Stimulated activated CD8-positive, alpha-beta memory T cell treated with anti-CD3 and anti-CD28 coated beads, Interleukin-4, amount 100 ng/mL, for 48 hours (primary cell): ENCODE measurements at places on chromosomes 5 and 9.

DNA sequence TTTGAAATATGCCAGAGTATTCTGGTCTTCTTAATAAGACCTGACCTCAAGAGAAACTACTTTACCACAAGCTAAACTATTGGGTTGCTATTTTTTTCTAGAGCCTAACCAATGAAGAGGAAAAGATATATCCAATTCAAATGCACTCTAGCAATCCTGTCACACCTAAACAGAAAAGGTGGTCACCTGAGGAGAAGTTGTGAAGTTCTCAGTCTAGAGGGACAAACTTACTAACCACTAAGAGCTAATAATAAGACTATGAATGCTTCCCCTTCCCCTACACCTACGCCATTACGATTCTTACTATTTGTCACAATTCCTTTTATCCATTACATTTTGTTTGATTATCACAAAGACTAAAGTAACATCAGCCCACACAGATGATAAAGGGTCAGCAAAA lies 29.7 kb downstream of the RLN2 start:
- DNase-seq, result no peak

- no peak for DNase-seq
Observed at GRCh38 chr9:106738109-106738508, 124.9 kb upstream of the ZNF462 start.

DNA sequence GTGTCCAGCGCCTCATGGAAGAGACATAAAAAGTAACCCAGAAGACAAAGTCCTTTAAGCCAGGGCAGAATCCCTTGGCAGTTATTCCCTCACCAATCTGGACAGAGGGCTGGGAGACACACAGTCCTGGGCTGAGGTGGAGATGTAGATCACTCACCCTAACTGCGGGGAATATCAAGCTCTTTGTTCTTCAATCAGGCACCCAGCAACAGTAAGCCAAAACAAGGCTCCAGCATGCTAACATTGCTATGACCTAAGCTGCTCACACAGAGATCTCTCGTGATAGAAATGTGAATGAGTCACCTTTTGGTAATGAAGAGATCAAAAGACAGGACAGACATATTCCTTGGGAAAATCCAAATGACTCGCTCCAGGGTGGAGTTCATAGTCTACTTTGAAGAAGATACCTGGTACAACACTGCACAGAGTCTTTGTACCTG lies 101.3 kb downstream of the FBN2 start:
- DNase-seq, result no peak

- DNase-seq, result no peak
Observed at GRCh38 chr9:114910541-114910940, 19.9 kb downstream of the TNFSF8 start.

DNA sequence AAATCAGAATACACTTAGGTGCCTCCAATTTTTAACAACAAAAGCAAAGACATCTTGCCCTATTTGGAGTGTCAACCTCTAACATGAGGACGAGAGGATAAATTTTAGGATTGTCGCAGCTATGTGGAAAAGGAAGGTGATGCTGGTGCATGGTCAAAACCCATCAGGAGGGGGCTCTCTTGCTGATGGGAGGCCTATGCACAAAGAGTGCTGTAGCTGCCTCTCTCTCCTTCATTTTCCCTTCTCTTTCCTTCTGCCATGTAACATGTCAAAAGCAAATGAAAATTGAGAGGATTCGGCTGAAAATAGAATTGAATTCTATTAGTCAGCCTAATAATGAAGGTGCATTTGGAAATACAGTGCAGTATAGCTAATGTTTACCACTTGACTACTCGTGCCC lies 578.7 kb upstream of the ZNF462 start:
- no peak for DNase-seq

DNA sequence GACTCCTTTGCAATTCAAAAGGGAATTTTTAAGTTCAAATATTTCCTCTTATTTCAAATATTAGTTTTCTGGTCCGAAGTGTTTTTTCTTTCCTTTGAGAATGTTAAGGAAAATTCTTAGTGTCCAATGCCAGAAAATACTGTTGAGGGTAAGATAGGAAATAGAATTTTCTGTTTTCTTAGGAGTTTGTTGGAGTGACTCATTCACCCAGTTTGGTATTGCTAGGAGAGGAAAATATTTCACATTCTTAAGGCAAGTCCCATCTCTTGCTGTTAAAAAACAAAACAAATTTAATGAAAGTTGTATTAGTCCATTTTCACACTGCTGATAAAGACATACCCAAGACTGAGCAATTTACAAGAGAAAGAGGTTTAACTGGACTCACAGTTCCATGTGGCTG lies 349.2 kb upstream of the ADAMTSL1 start:
- no peak for DNase-seq

DNA sequence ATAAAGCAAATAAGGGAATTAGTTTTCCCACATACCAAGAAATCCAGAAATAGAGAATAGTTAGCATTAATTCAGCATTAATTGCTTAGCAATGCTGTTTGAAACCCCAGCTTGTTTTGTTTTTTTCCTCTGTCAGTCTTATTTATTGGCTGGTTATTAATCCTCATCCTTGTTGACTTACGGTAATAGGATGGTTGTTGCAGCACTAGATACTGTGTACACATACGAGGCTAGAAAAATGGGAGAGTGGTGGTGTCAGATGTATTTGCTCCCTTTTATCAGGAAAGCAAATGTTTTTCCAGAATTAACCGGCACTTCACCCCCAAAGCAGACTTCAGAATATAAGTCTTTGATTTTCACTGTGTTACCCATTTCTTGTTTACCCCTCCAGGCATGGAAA lies 60.4 kb downstream of the ERBIN start:
- DNase-seq, result no peak

DNA sequence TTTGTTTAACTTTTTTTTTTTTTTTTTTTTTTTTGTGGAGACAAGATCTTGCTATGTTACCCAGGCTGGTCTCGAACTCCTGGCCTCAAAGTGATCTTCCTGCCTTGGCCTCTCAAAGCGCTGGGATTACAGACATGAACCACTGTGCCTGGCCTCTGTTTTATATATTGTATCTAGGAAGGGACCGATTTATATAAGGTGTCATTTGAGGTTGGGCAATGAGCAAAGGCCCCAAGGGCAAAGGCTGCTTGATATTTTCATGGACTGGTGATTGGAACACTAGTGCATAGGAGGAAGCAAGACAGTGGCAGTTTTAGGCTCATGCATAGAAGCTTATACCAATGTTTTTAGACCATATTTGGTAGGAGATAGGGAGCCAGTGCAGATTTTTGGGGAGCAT lies 3.2 kb downstream of the SLC26A2 start:
- no peak for DNase-seq

DNA sequence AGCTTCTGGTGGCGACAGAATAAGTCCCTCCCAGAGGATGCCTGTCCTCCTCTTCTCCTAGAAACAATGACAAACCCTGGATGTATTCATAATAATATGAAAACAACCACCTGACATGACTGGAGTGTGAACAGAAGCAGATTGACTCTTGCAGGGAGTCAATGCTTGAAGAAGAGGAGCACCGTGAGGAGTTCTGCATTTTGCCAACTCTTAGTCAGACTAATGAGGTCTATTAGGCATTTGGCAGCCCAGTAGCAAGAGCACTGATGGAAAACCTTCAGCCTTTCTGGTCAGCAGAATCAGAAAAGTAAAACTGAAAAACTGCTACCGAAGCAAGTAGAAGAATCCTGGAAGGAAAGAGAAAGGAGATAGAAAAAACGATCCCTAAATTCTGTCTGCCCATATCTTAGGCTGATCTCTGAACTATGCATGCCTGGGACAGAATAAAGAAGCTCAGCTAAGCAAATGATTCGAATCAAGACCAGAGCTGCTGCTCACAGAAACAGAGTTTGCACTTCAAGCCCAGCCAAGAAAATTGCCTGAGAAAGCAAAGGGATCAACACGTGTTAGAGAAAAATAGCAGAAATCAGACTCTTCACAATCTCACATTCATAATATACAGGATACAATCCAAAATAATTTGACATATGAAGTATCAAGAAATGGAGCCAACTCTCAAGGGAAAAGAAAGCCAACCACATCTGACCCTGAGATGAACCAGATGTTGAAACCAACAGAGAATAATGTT lies 69.5 kb upstream of the OSMR start:
- no peak for DNase-seq

DNA sequence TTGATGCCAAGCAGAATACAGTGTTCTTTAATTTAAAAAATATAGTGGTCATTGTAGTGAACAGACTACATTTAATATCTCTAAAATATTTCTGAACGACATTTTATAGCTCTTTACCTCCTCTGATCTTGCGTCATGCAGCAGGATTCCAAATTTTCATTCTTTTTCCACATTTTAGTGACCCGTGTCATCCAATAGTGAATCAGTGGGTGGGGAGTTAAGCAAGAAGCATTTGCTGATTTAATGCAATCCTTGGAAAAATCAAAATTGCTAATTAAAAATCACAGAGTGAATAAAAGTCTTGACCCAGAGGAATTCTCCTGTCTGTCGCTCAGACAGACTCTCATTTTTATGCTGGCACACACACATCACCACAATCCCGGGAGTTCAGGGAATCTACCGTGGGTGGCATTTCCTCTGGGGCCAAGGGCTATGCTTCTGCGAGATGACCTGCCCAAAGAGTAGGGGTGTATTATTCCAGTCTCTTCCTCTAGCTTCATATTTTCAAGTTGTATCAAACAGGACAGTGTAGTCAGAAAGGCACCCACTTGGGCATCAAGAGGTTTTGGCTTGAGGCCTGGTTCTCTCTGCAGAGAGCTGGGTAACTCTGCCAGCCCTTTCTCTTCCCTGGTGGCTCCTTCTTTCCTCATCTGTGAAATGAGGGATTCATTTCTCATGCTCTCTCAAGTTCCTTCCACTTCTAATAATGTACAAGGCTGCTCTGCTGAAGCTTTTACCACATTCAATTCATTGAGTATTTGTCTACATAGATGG lies 24.8 kb upstream of the OTP start:
- DNase-seq, result no peak
